Sigmoid colon (tissue), 7 donors: ENCODE measurements at places on chromosomes 12 and 14. TPM values are rescaled to one million over a fixed set of nuclear protein-coding genes. Genes with fewer than 3 reads are reported as not detected.

DNA sequence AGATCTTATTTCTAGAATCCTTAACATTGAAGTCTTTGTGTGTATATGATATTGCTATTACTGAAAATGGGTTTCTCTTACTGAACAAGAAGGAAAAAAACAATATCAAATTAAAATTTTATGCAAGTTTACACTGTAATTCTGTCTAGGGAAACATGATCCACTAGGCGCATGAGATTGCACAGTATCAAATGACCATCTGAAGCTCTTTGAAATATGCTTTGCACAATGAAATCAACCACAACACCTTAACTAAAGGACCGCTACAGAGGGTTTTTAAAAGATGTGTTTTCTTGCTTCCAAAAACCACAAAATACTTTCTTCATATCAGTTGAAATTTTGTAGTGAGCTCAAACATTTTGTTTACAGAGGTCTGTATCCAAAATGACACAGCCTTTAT is 15.1 kb upstream of the KERA start:
- DNase-seq: no peak

CCDC38 gene
- total RNA-seq: not detected

GRCh38 chr12:120678572-120678971 is 8.4 kb upstream of the MLEC start:
- no peak for DNase-seq

- DNase-seq: no peak
Measured at GRCh38 chr12:103247531-103247930, 248.2 kb downstream of the C12orf42 start.

DHRS2 gene
- total RNA-seq: not detected

DNA sequence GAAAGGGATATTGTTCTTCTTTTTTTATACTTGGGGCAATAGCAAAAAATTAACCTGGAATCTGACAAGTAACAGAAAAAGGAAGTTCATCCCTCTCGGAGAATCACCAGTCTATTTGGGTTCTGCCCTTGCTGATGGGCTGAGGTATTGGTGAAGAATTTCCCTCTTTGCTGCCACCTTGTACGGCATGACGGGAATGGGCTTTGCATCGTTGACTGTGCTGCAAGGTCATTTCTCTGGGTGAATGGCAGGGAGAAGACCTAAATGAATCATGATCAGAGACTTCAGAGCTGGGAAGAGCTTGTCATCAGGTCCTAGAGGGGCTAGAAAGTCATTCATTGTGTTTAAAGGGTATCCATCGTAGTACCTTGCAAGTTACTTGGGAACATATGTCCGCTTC is 12.0 kb downstream of the C1S start:
- DNase-seq: no peak

- DNase-seq: no peak
Measured at GRCh38 chr12:84247931-84248330, 664.7 kb downstream of the SLC6A15 start.

TMTC1 gene
- total RNA-seq: 61.5 TPM
